ENCODE measurements at places on chromosomes 5 and 9.

GRCh38 chr5:131363811-131364506 is 100.1 kb downstream of the CDC42SE2 start:
- no peak for DNase-seq

GRCh38 chr5:100667161-100667630 is 132.0 kb downstream of the FAM174A start:
- no peak for DNase-seq

GRCh38 chr5:159210846-159211245 is 1.5 kb upstream of the RNF145 start:
- DNase-seq = no peak

- DNase-seq = peak; percentile 27
These were observed 36.0 kb downstream of the SARDH start for GRCh38 chr9:133701981-133702797.

GRCh38 chr9:136671646-136672430 is 9.1 kb downstream of the EGFL7 start:
- no peak for DNase-seq

DNA sequence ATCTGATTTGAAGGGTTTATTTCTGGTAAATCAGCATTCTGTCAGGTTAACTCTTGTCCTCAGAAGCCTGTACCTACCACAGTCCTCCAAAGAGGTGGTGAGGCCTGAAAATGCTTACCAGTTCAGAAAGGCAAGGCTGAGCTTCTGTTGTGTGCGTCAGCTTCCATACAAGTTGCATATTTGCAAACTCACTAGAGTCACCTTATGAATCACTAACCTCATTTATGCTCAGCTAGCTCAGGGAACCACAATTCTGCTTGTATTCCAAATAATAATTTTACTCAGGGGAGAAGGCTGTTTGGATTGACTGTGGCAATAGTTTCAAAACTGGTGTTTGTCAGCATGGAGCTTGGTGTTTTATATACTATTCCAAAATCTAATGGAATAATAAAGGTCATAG is 355.1 kb upstream of the RFX3 start:
- DNase-seq = no peak

DNA sequence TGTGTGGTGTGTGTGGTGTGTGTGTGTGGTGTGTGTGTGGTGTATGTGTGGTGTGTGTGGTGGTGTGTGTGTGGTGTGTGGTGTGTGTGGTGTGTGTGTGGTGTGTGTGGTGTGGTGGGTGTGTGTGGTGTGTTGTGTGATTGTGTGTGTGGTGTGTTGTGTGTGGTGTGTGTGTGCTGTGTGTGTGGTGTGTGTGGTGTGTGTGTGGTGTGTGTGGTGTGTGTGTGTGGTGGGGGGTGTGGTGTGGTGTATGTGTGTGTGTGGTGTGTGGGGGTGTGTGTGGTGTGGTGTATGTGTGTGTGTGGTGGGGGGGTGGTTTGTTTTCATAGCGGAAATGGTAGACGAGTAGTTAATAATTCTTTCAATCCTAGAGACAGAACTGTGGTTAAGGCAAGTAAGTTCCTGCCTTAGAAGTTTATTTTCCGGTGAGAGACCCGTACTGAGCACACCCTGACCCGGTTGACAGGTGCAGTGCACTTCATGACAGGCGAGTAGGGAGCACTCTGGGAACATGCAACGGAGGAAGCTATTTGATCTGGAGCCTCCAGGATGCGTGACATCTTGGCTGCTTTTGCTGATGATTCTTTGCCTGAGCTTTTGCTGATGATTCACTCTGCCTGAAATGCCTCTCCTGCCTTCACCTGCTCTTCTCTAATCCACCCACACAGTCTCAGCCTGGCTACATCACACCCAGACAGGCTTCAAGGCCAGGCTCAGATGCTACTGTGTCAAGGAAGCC is 21.7 kb upstream of the FAT2 start:
- DNase-seq = no peak

Data from activated CD8-positive, alpha-beta memory T cell treated with anti-CD3 and anti-CD28 coated beads for 4 hours (primary cell).